ENCODE measurements at places on chromosomes 16 and 17. TPM values are rescaled to one million over a fixed set of nuclear protein-coding genes. Genes with fewer than 3 reads are reported as not detected.

Gene TNRC6C
- 4.6 TPM for total RNA-seq

Gene INTS2
- total RNA-seq, result 17.2 TPM

Gene JMJD6
- total RNA-seq, result 16.2 TPM

Gene G6PC1
- not detected for total RNA-seq

Gene MT2A
- 76.5 TPM for total RNA-seq

Gene ARHGAP27
- total RNA-seq, result 3.3 TPM

Gene CCL3
- total RNA-seq, result not detected

Gene TSPAN10
- 3.0 TPM for total RNA-seq

Gene ANKRD40
- 34.5 TPM for total RNA-seq

Gene ESRP2
- 0.17 TPM for total RNA-seq

GRCh38 chr17:62741290-62741689 lies 66.8 kb downstream of the MARCHF10 start:
- DNase-seq, result no peak

DNA sequence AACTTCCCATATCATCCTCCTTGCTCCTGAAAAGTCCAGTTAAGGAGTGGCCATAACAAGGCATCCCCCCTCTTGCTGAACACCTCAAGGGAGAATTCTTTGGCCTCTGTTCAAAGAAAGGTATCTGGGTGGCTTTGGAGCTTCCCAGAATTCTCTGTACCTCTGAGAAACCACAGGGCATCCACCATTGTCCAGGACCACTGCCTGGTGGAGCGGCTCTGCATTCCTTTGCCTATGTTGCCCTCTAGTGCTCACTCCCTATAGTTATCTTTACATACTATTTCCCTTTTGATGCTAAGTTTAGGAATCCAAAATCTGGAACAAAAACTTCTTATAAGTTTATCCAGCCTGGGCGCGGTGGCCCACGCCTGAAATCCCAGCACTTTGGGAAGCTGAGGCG lies 30.3 kb downstream of the CHD9NB start:
- peak; percentile 30 for DNase-seq

DNA sequence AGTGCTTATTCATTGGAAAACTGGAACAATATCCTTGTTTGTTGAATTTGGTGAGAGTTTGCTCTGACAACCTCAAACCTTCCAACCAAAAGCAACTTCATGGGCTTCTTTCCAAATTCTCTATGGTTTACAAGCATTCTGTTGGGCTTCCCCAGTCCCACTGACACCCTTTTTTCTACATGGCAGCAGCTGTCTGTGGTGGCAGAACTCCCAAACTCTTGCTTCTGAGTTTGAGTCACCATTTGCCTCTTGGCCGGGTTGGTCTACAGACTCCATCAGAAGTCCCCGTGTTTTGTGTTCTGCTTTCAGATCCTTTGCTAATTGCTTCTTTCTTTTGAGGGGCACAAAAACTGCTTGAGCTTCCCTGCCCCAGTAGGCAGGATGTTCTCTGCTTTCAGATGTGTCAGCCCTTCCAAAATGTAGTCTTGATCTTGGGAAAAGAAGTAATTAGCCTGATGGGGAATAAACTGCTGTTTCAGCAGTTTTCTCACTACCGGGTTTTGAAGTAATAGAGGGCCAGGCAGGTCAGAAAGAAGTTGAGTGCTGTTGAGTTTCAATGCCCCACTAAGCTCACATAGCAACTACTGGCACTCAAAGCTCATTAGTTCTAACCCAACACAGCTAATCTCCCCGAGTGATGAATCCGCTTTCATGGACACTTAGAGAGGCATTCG lies 80.7 kb downstream of the HS3ST3A1 start:
- DNase-seq, result peak; percentile 98

DNA sequence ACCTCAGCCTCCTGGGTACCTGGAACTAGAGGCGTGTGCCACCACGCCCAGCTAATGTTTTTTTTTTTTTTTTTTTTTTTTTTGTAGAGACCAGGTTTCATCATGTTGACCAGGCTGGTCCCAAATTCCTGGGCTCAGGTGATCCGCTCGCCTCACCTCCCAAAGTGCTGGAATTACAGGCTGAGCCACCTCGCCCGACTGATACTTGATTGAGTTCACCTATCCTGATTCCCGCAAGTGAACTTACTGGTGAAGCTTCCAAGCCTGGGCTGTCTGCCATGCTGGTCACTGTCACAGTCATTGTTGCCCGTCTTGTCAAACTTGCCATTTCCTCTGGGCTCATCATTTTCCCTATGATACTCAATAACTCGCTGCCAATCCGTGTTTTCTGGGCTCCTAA lies 71.1 kb upstream of the MTMR4 start:
- DNase-seq, result no peak

- DNase-seq, result no peak
Measured at GRCh38 chr16:68190081-68190480, 45.8 kb downstream of the ESRP2 start.

DNA sequence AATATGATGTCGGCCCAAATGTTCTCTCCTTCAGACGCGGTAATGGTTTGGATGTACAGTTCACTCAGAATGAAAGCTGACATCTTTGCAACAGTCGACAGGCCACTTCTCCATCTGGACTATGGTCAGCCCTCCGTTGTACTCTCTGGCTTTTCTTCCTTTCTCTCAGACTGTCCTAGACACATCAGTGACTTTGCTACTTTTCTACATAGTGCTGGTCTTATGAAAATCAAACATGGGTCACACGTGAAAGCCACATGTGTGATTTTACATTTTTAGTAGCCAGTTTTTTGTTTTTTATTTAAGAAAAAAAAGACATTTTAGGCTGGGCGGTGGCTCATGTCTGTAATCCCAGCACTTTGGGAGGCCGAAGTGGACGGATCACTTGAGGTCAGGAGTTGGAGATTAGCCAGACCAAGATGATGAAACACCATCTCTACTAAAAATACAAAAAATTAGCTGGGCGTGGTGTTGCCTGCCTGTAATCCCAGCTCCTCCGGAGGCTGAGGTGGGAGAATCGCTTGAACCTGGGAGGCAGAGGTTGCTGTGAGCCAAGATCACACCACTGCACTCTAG lies 644.1 kb downstream of the KCNJ2 start:
- peak; percentile 55 for DNase-seq

DNA sequence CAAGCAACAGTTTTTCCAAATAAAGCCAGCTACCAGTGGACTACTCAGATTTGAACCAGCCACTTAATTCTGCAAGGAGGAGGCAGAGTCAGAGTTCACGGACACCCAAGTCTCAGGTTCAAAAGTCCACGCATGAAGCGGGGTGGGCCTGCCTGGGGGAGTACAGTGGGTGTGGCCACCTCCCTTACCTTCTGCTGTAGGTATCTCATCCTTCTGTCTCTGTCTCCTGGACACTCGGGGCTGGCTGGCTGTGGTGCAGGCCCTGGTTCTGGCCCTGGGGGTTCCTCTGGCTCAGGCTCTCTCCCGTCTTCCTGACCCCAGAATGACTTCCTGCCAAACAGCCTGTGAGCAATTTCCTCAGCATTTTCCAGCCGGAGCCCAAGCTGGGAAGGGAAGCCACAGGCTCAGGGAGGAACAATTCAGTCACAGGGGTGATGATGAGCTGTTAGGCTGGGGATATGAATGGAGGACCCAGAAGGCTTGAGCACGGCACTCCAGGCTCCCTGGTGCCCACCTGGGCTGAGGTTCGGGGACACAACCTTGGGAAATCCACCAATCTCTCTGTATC lies 101.9 kb downstream of the LITAF start:
- DNase-seq, result no peak

- DNase-seq, result peak; percentile 96
Measured at GRCh38 chr16:2047330-2048115, at the start of the genes NTHL1 and TSC2. TSS of gene NTHL1 (minus strand) at chr16:2047834. CDS start at chr16:2047823, 11 bp downstream. TSS of gene TSC2 (plus strand) at chr16:2047985. CDS start at chr16:2048616, 631 bp downstream.

- no peak for DNase-seq
Measured at GRCh38 chr17:42953669-42954068, 10.6 kb downstream of the AARSD1 start.

DNA sequence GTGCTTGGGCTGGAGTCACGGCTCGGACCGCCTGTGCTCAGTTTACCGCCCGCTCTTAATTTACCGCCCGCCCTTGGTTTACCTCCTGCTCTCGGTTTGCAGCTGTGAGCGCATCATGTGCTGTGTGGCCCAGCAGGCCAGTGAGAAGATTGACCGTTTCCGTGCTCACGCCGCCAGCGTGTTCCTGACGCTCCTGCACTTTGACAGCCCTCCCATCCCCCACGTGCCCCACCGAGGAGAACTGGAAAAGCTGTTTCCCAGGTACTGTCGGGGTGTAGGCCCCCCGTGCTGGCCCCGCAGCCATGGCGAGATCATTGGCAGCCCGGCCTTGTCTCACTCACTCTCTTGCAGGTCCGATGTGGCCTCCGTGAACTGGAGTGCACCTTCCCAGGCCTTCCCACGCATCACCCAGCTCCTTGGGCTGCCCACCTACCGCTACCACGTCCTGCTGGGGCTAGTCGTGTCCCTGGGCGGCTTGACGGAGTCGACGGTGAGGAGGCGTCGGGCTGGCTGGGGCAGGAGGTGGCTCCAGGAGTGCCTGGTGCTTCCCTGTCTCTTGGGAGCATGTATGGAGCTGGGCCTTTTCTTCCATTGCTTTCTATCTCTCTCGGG lies 89.3 kb upstream of the ZNF750 start:
- DNase-seq, result no peak

GRCh38 chr17:58537266-58537665 lies 22.8 kb upstream of the MTMR4 start:
- no peak for DNase-seq

DNA sequence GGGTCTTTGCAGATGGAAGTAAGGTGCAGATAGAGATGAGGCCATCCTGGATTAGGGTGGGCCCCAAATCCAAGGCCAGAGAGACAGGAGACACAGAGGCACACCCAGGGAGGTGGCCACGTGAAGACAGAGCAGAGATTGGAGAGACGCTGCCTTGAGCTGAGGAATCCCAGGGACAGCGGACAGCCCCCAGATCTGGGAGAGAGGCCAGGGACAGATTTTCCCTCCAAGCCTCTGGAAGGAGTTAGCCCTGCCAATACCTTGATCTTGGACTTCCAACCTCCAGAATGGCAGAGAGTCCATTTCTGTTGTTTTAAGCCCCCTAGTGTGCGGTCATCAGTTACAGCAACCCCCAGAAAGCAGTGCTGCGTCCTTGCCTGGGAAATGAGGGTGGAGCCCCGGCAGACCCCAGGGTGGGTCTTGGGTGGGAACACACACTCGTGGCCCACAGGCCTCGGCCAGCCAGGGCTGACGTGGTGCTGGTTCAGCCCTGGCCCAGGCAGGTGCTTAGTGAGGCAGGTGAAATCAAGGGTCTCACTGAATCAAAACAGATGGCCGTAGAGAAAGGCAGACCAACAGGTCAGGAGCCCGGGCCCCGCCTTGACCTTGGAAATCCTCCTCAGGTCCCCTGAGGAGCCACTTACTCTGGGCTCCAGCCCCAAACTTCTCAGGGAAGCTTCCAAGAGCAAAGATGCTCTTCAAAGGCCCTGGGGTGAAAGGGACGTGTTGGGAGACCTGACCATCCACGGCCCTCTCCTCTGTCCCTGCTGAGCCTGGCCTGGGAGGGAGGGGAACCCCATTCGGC lies 169.3 kb downstream of the RBFOX3 start:
- no peak for DNase-seq

- no peak for DNase-seq
Measured at GRCh38 chr17:4007346-4008081, 43.3 kb upstream of the ATP2A3 start.

GRCh38 chr17:58344791-58345157 lies 7.2 kb downstream of the SUPT4H1 start:
- no peak for DNase-seq
